ENCODE measurements at places on chromosomes 2 and 18. TPM values are rescaled to one million over a fixed set of nuclear protein-coding genes. Genes with fewer than 3 reads are reported as not detected.

SH3BP4 gene
- 44.0 TPM for polyA plus RNA-seq

DNA sequence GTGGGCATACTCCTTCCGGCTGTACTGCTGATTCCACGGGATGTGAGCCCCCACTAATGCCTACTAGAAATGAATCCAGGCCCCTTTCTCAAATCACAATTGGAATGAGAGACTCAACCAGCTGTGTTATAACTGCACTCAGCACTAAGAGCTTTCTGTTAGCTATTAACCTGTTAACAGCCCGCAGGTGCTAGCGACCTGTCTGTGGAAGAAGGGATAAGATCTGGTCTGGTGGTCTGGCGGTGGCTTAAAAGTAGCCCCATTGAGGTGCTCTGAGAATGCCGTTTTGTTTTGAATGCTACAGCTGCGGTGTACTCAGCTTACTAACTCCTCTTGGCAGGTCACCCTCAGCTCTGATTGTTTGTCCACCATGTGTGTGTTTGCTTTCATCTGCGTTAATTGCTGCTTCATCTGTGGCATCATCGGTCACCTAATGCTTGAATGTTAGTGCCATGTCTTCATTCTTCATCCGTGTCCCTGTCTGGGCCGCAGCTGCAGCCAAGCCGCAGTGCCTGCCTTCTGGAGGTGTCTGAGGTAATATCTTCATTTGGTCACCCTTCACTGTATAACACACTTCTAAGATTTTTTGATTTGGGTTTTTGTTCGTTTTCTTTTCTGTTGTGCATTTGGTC lies 16.3 kb downstream of the RAB12 start:
- DNase-seq: no peak

GRCh38 chr2:16726147-16726546 lies 60.5 kb upstream of the CYRIA start:
- no peak for DNase-seq

GALNT3 gene
- 17.6 TPM for polyA plus RNA-seq

REG1A gene
- not detected for polyA plus RNA-seq

DNA sequence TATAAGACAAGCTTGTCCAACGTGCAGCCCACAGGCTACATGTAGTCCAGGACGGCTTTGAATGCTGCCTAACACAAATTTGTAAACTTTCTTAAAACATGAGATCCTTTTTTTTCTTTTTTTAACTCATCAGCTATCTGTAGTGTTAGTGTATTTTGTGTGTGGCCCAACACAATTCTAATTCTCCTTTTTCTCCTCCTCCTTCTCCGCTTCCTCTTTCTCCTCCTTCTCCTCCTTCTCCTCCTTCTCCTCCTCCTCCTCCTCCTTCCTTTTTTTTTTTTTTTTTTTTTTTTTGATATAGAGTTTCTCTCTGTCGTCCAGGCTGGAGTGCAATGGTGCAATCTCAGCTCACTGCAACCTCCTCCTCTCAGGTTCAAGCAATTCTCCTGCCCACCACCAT lies 39.3 kb upstream of the GTF2A1L start:
- no peak for DNase-seq

CCDC102B gene
- 7.5 TPM for polyA plus RNA-seq

GRCh38 chr2:105582952-105583660 lies 161.6 kb upstream of the NCK2 start:
- DNase-seq: no peak

STK17B gene
- polyA plus RNA-seq: 11.6 TPM

MYO5B gene
- polyA plus RNA-seq: 28.5 TPM

DNA sequence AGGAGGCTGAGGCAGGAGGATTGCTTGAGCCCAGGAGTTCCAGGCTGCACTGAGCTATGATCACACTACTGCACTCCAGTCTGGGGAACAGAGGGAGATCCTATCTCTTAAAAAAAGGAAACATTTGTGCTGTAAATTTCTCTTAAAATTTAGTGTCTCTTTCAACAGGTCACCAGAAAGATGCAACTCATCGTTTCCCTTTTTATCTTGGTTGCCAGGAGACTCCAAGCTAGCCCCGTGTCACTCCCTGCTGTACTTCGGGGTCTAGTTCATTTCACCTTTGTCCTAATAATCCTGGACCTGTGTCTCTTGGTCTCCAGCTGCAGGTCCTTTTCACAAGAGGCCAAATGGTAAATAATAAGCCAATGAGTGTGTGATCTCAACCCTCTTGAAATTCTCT lies 7.1 kb downstream of the HS1BP3 start:
- DNase-seq: no peak

ABCG8 gene
- polyA plus RNA-seq: 1.0 TPM

DNA sequence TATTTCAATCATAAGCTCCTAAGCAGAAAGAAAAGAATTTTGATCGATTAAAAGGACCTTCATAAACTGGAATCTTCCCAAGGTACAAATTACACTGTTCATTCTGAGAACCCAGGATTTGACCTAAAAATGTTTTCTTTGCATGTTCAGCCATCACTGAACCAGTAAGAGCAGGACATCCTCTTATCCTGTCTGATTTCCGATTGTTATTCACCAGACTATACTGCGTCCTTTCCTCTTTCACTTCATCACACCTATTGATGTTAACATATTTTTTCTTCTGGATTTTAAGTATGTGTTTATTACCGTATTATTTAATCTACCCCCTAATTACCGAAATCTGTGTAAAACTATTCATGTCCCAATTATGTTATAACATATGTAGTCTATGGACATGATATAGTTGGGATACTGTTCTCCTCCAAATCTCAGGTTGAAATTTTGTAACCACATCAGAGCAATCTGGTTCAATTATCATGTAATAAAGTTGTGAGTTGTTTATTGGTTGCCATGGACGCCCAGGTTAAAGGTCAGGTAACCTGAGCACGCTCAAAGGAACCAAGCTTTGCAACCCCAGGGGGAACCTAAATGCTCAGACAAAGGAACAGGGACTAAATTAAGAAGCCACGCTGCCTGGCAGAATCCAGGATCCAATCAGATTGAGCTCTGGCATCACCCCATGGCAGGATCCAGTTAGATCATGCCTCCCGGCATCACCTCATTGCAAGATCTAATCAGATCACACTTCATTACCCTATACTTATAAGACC lies 11.6 kb upstream of the TBC1D8 start:
- DNase-seq: no peak

- no peak for DNase-seq
Measured at GRCh38 chr2:104794441-104794840, 59.5 kb upstream of the POU3F3 start.

MTLN gene
- polyA plus RNA-seq: 12.1 TPM

DNA sequence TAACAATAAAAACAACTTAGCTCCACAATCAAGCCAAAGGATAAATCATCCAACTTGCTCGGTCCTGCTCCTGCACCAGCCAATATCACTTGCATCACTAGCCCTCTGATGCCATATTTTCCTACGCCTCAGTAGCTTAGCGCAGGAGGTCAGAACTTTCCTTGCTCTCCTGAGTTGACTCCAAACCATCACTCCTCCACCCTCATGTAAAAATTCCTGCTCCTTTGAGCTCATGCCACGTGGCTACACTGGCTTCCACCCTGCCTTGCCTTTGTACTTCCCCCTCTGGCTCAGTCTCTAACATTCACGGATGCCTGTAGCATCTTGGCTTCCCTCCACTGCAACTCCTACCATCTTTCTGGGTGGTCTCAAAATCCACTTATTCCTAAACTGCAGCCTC lies 25.2 kb downstream of the AAK1 start:
- no peak for DNase-seq

DNA sequence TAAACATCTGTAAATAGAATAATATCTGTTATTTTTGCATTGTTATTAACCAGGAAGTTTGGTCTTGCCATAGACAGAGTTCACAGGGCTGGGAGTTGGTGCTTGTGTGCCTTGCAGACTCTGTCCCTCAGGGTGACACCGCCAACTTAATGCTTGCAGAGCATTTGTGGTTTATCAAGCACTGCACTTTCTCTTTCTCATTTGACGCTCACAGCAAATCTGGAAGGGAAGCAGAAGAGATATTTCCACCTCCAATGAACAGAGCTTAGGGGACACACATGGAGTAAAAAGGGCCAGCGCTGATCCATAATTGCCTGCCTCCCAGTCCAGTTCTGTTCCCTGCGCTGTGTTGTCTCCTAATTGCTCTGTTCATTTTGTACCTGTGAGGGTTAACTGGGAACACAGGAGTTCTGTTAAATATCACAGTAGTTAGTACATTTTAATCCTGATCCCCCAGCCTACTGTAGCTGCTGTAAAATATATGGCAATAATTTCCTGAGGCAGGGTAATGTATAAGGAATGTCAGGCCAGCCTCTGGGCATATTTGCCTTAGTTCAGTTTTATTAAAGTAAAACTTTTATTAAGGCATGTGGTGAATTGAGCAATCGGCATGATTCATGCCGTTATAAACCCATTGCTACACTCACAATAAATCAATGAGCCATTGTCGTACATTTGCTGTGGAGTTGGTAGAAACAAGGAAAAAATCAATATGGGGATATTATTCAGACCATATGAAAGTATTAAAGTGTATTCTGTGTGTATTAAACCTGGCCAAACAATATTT lies 182.5 kb upstream of the OSR1 start:
- DNase-seq: no peak

- DNase-seq: no peak
Measured at GRCh38 chr2:222504191-222504590, 79.8 kb downstream of the SGPP2 start.

DNA sequence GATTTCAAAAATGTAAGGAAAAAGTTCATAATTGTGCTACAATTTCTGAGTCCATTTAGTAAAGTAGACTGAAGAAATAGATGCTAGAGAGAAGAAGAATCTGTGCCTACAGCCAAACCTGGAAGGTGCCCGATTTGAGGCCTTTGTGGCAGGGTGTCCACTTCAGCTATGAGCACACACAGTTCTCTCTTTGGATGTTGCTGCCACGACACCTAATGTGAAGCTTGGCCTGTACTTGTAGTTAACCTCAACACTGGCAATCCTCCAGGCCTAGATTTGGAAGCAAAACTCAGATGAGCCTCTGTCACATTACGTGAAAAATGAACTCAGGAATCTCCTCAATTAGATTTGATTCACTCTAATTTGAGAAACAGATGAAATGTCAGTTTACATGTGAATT lies 90.1 kb upstream of the LRP1B start:
- no peak for DNase-seq

DNA sequence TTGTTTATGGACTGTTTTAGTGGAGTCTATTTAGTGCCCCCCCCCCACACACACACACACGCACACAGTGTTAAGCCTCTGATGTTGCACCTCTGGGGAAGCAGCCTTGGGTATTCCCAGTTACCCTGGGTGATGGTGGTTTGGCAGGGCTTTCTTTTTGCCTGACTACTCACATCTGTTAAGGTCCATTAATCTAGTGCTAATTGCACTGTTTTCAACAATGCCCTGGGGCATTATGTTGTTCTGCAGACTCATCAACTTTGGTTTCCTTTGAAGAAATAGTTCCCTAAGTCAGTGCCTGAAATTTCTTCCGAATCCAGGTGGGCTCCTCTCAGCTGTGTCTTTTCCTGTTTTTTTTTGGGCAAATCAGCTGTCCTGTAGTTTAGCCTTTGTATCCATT lies 34.7 kb downstream of the SPOPL start:
- no peak for DNase-seq

DNA sequence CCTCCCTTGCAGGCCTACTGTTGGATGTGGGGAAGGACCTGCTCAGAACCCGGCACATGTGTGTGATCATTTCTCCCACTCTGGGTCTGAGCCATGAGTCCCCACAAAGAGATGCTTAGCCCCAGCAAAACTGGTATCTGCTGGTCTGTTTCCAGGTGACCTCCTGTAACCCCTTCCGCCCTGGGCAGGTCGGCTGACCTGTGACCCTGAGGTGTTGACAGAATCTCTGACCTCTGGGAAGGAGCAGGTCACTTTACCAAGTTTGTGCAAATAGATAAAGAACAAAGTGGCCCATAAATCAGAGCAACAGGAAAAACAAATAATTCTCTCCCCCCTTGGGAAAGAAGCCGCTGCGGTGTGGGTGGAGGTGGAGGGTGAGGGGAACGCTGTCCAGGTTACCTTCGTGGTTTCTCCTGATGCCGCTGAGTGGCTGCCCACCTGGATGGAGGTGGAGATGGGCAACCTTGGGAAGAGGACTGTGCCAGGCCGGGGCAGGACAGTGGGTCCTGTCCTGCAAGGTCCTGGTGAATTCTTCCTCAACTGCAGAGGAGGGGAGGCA lies 174.0 kb upstream of the MYCN start:
- DNase-seq: no peak

DNA sequence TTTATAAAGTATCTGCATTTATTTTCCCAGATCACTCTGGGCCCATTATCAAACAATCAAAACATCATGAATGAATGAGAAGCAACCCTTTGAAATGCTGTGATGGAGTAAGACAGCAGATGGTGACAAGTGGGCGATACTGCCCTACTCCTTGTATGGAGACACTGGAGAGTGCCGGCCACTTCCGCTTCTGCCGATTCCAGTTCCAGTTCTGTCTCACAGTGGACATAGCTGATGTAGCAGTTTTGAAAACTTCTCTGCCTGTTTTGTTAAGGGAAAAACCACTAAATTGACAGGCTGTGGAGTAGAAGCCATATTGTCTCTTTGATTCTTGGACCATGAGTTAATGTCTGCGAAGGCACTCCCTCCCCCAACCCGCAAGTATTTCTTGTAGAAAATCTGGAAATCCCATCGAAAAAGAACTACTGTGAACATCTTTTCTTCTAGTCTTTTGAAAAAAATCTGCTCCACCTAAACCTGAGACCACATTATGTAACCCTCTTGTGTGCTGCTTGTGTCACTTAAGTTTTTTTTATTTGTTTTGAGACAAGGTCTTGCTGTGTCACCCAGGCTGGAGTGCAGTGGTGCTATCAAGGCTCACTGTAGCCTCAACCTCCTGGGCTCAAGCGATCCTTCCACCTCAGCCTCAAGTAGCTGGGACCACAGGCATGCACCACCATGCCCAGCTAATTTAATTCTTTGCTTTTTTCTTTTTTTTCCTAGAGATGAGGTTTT lies 133.5 kb downstream of the TANC1 start:
- DNase-seq: no peak

DNA sequence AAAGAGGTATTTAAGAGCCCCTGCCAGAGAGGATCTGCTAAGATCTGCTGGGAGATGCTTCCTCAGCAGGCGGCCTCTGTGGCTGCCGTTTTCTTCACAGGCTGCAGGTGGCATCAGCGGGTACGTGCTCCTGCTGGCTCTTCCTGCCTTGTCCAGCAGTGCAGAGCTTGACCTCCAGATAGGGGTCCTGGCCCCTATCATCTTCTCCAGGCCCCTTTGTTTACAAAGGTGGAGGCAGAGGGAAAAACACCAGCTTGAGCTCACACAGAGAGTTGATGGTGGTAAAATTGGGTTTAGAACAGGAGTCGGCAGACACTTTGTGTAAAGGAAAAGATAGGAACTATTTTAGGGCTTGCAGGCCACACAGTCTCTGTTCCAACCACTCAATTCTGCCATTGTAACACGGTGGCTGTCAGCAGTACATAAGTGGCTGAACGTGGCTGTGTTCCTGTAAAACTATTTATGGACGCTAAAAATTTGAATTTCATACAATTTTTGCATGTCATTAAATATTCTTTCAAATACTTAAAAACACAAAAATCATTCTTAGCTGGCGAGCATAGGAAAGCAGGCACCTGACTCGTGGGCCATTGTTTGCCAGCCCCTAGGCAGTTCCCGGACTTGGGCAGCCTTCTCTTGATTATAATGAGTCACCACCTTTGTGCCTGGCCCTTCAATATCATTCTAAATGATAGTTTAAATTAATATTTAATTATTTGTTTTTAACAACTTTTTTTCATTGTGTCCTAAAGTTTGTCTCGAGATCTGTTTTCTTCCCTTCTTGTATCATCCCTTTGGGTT lies 98.2 kb upstream of the B3GNT7 start:
- DNase-seq: no peak

Data from right renal pelvis (tissue), 4 donors.